ENCODE measurements at places on chromosomes 6 and 20.

DNA sequence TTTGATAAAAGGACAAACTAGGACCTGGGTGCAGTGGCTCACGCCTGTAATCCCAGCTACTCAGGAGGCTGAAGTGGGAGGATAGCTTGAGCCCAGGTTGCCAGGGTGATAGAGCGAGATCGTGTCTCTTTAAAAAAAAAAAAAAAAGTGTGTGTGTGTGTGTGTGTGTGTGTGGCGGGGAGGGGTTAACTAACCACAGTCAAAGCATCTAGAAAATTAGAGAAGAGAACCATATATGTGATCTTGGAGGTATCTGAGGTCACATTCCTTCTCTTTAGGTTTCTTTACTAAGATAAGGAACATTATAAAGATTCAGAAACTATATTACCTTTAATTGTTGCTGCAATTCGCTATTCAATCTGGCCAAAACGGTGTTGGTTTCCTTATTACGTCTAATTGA lies 80.9 kb downstream of the REPS1 start:
- no peak for DNase-seq

DNA sequence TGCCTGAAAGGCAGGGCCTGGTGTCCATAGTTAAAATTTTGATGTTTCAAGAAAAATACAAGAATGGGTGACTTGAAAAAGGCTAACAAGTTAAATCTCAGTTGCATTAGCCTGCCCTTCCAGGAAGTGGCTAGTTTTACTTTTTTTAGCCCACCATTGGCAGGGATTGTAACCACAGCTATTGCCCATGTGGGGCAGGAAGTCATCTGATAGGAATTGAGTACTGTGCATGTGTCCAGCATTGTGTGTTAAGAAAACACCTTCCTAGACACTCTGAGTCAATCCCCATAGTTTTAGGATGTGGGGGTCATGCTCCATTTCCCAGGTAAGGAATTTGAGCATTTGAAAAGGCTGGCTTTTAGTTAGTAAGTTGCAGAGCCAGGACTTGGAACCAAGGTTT lies 26.9 kb downstream of the LYRM2 start:
- DNase-seq: no peak

DNA sequence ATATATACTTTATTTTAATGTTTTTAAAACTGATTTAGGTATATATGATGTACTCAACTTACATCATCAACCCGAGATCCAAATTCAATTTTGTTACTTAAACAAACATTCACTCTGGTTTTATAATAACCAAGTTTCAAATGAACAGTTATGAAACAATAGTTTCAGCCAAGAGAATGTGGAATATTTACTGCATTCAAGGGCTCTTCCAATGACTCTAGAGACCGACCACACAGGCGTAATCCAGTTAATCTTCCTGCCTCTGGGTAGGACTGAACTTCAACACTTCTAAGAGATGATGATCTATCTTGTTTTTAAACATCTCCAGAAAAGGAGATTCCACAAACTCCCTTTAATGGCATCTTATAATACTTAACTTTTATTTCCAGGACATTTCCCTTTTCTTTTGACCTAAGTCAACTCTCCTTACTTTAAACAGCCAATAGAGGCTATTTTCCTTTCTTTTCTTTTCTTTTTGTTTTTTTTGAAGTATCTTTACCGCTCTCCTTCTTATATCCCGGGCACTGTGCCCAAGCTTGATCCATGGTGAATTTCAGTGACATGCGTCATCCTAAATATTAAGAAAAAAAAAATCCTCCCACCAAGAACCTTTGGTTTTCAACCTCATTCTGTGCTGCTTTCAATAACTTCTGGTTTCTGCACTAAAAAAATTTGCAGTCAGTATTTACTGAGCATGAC lies 110.1 kb downstream of the KIF13A start:
- DNase-seq: no peak

- DNase-seq: no peak
These were observed 230.8 kb upstream of the FLRT3 start for GRCh38 chr20:14568225-14568624.

GRCh38 chr6:105066836-105067235 lies 109.9 kb downstream of the LIN28B start:
- DNase-seq: no peak

- DNase-seq: peak; percentile 92
These were observed 68.1 kb upstream of the TXNDC5 start for GRCh38 chr6:7978736-7979135.

GRCh38 chr6:150152891-150153876 lies 10.3 kb downstream of the PPP1R14C start:
- DNase-seq: no peak

DNA sequence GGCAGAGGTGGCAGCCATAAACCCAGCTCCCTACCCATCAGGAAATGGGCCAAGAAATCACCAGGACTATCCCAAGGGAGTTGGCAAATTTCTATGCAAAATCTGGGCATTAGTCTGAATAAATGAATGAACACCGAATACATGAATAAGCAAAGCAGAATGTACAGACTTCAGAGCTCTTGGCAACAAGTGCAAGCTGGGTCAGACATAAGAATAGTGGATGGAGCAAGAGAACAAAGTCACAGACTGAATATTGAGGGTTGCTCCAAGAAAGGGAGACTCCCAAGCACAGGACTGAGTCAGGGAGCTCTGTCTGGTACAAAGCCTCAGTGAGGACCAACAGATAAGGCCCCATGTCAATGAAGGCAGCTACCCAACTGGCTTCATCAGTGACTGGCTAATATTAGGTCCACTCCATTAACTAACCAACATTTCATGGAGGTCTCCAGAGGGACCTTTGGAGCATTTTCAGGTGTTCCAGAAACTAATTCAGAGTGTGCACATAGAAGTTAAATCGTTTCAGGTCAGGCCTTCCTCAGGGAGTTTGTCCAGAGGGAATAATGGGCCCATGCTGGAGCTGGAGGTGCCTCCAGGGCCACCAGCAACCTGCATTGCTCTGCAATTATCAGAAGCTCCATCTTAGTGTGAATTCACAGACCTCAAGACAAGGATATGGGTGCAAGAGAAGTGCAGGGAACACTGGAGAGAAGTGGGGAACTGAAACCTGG lies 191.5 kb upstream of the RALGAPA2 start:
- DNase-seq: no peak

GRCh38 chr6:31585491-31585890 lies 586 bp upstream of the LST1 start:
- DNase-seq: no peak

- DNase-seq: no peak
These were observed 54.6 kb upstream of the RIPOR2 start for GRCh38 chr6:24990236-24990845.

- DNase-seq: no peak
These were observed 1.9 kb downstream of the TGM2 start for GRCh38 chr20:38162878-38163875.

GRCh38 chr20:46803123-46804020 lies 91.3 kb upstream of the EYA2 start:
- no peak for DNase-seq

GRCh38 chr6:113690281-113691259 lies 166.6 kb upstream of the MARCKS start:
- peak; percentile 31 for DNase-seq

DNA sequence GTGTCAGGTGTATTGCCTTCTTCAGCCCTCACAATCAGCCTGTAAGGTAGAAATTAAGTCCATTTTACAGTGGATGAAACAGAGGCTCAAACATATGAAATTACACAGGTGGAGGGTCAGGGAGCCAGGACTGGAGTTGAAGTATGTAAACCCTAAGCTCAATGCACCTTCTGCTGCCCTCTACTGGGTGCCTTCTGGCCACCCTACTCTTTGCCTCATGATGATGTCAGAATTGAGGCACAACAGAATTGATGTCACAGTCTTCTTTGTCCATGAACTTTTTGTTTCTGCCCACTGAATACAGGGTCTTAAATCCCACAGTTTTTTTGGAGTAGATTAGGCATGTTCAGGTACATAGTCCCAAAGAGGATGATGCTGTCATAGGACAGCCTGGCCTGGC lies 400.8 kb upstream of the CHD6 start:
- DNase-seq: no peak

- DNase-seq: no peak
These were observed 28.4 kb downstream of the SYNJ2 start for GRCh38 chr6:158009935-158010585.

DNA sequence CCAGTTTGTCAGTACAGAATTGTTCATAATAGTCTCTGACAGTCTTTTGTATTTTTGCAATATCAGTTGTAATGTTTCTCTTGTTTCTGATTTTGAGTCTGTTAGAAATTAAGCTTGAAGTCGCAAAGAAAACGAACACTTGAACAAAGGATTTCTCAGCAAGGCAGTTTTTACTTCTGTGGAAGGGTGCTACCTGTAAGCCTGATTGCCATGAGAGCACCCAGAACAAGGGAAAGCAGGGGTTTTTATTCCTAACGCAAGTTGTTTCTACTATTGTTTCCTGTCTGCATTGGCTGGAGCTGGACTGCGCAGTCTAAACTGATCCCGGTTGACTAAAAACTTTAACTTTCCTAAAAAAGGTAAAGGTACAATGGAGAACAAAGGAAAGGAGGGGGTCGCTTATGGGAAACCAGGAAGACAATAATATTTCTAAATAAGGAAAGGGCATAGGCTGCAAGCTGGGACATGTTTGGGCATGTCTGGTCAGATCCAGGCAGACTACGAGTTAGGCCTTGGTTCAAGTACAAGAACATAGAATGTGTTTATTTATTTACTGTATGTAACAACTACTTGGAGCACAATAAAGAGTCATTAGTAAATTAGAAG lies 28.5 kb downstream of the HLA-B start:
- no peak for DNase-seq

- no peak for DNase-seq
These were observed 7.6 kb downstream of the GSS start for GRCh38 chr20:34948030-34948429.

- DNase-seq: no peak
These were observed 41.7 kb upstream of the SCRT2 start for GRCh38 chr20:717271-717670.

DNA sequence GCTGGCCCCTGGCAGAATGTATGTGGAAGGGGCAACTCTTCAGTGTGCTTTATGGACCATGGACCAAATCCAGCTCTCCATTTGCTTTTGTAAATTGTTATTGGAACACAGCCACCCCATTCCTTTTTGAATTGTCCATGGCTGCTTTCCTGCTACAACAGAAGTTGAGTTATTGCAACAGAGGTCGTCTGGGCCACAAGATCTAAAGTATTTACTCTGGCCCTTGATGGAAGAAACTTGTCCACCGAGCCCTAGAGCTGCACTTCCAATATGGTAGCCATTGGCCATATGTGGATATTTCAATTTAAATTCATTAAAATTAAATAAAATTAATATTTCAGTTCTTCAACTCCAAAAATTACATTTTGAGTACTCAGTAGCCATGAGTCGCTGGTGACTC lies 543.5 kb downstream of the PTPRT start:
- DNase-seq: no peak

DNA sequence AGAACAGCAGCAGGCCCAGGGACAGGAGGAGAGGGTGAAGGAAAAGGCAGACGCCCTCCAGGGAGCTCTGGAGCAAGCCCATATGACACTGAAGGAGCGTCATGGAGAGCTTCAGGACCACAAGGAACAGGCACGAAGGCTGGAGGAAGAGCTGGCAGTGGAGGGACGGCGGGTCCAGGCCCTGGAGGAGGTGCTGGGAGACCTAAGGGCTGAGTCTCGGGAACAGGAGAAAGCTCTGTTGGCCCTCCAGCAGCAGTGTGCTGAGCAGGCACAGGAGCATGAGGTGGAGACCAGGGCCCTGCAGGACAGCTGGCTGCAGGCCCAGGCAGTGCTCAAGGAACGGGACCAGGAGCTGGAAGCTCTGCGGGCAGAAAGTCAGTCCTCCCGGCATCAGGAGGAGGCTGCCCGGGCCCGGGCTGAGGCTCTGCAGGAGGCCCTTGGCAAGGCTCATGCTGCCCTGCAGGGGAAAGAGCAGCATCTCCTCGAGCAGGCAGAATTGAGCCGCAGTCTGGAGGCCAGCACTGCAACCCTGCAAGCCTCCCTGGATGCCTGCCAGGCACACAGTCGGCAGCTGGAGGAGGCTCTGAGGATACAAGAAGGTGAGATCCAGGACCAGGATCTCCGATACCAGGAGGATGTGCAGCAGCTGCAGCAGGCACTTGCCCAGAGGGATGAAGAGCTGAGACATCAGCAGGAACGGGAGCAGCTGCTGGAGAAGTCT lies 25.5 kb downstream of the C20orf173 start:
- DNase-seq: no peak

GRCh38 chr6:119610754-119611153 lies 261.2 kb upstream of the MAN1A1 start:
- DNase-seq: no peak

- no peak for DNase-seq
These were observed 129.4 kb upstream of the AFDN start for GRCh38 chr6:167697316-167697715.

DNA sequence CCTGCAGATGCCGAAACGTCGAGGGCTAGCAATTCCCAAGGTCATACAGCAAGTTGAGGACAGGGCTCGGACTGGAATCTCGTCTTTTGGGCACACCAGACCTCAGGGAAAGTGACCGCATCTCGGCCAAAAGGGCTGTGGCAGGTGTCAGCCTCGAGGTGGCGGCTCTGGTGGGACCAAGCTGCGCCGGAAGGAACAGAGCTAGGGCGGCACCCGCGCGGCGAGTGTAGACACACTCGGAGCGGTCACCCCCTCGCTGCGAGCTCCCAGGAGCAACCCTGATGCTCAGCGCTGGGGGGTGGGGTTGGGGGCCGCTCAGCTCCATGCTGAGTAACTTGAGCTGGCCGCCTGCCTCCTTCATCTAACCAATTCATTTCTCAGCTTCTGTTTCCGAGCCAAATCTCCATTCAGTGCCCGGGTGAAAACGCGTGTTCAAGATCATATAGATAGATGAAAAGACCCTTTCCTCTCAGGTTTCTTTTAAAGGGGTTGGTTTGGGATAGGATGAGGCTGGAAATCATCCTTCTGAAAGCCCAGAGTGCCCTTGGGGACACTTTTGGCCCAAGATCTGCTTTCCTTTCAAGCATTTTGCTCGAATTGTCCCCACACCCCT lies 2.2 kb upstream of the TUBB2B start:
- DNase-seq: peak; percentile 78

DNA sequence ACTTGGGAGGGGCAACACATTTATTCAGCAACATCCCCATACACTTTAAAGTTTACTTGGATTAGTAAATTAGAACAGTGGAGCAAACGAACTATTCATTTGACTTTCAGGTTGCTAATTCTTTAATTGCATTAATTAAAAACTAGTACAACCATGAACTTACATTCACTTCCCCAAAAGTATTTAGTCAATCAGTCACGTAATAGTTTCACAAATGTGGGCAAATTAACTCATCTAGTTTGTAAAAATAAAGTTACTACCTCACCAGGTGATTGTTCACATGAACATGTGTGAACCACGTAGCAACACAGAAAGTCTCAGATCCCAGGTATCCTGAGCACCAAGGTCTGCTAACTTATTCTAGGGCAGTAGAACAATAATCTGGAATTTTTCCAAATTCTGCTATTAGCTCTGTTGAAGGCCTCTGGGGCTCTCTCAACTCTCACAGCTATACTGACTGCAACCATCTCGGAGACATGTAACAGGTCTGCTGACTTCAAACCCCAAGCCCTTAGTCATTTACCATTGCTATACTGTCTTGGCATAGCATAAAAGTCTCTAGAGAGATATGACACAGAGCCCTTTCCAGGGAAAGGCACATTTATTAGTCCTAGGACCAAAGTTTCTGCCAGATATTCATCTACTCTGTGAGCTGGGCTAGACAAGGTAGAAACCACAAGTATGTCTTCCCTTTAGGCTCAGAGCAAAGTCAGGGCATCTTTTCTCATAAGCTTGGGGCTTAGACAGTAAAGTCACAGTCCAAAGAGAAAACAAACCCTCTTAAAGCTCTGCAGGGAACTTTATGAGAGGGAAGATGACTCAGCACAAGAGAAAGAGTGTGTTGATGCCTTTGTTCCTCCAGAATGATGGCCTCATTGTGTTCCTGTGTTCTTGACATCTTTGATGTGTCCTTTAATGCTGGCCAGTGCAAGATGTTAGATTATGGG lies 50.9 kb upstream of the CCDC28A start:
- no peak for DNase-seq

Data from NCI-H748 treated with DMSO at 0.1 percent for 48 hours (cell line).